ENCODE measurements at places on chromosomes 16 and 17. TPM values are rescaled to one million over a fixed set of nuclear protein-coding genes. Genes with fewer than 3 reads are reported as not detected.

EME1 gene
- total RNA-seq = 2.7 TPM

DNAAF1 gene
- total RNA-seq = 0.19 TPM

C17orf75 gene
- total RNA-seq = 25.6 TPM

CYB5B gene
- total RNA-seq = 47.3 TPM

NUFIP2 gene
- total RNA-seq = 71.3 TPM

PTRH2 gene
- 16.2 TPM for total RNA-seq

ENPP7 gene
- not detected for total RNA-seq

PPP1R1B gene
- not detected for total RNA-seq

VWA3A gene
- 0.99 TPM for total RNA-seq

HEXD gene
- total RNA-seq = 122 TPM

HOXB5 gene
- not detected for total RNA-seq

ANKRD40CL gene
- total RNA-seq = not detected

PERCC1 gene
- 2.7 TPM for total RNA-seq

SLC16A5 gene
- total RNA-seq = 14.8 TPM

C17orf107 gene
- 5.7 TPM for total RNA-seq

LLGL2 gene
- 30.6 TPM for total RNA-seq

CMTM4 gene
- total RNA-seq = 2.0 TPM

ABCC11 gene
- total RNA-seq = 0.26 TPM

PPY gene
- total RNA-seq = not detected

SMG6 gene
- total RNA-seq = 51.4 TPM

MRM3 gene
- total RNA-seq = 26.3 TPM

SMARCD2 gene
- 110 TPM for total RNA-seq

HID1 gene
- 9.5 TPM for total RNA-seq

FAM20A gene
- total RNA-seq = not detected

KRT12 gene
- not detected for total RNA-seq

PPP1R27 gene
- total RNA-seq = not detected

CCDC78 gene
- total RNA-seq = 15.1 TPM

ARHGAP23 gene
- total RNA-seq = not detected

SLC16A13 gene
- total RNA-seq = 11.5 TPM

CARHSP1 gene
- 59.6 TPM for total RNA-seq
